ENCODE measurements at places on chromosomes 13 and 19.
A peak's percentile ranks its signal among the peaks of the same experiment; 100 is the strongest.

DNA sequence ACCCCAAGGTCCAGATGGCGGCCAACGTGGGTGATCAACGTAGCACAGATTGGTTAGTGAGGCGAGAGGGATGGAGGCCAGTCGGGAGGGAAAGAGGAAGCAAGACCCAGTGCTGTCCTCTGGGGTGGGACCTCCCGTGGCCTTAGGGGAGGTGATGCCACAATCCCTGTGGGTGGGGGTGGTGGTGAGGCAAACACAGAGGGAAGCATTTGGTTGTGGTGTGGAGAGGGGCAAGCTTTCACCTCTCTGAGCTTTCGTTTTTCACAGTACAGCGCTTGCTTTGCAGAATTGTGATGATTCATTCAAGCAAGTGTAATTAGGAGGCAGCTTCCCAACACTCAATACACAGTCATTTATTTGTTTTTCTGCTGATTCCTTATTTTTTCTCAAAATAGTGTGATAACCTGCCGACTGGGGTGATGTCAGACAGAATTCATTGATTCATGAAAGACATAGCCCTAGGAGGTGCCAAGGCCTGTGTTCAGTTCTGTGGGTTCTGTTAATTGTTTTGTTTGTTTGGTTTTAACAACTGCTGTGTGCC lies 2.4 kb downstream of the LENG8 start:
- peak; percentile 98 for DNase-seq

- peak; percentile 78 for DNase-seq
Measured at GRCh38 chr19:42270346-42271044, 1.4 kb downstream of the CIC start.

GRCh38 chr13:77002590-77003190 lies 10.8 kb downstream of the CLN5 start:
- peak; percentile 25 for DNase-seq

DNA sequence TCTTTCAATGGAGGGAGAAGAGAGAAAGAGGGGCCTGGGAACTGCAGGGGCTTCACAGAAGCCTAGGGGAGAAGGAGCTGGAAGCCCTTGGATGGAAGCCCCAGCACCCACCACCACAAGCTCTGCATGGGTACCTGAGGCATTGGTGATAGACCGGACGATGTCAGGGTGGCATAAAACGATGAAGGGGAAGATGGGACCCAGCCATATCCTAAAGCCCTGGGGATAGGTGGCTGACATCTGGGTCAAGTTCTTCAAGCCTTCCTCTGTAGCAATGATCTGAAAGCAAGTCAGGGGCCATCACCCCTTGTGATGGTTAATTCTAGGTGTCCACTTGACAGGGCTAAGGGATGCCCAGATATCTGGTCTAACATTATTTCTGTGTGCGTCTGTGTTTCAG lies 11.2 kb upstream of the OR10H5 start:
- no peak for DNase-seq

DNA sequence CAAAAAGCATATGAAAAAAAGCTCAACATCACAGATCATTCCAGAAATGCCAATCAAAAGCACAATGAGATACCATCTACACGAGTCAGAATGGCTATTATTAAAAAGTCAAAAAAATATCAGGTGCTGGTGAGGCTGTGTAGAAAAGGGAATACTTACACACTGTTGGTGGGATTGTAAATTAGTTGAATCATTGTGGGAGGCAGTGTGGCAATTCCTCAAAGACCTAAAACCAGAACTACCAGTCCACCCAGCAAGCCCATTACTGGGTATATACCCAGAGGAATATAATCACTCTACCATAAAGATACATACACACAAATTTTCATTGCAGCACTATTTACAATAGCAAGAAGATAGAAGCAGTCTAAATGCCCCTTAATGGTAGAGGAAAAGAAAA lies 529.9 kb downstream of the SLITRK1 start:
- no peak for DNase-seq

GRCh38 chr13:84749126-84749525 lies 866.9 kb upstream of the SLITRK1 start:
- no peak for DNase-seq

GRCh38 chr13:49443704-49444523 lies at the start of the genes CAB39L and SETDB2:
Gene CAB39L, minus strand, starts transcription at chr13:49444064. Its CDS starts 61,154 bp downstream, at chr13:49382910.
Gene SETDB2, plus strand, starts transcription at chr13:49444274. Its CDS starts 7,620 bp downstream, at chr13:49451894.
- DNase-seq, result peak; percentile 99
